Coronary artery (tissue), 2 donors: ENCODE measurements at places on chromosomes 3 and 15.

DNA sequence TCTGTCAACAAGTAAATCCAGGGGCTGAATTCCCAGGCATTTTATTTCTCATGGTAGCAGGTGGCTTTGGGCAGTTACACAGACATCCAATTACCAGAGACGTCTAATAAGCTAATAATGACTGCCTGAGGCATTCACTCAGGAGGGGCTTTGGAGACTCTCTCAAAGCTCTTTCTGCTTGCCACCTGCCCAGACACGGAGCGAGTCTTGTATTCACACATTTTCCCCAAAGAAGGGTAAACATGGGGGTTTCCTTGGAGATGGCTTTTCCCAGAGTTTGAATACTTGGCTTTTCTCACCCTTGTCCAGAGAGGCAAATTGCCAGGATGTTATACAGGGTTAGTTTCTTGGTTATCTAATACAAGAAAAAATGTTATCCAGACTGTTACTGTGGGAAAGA is 132.6 kb downstream of the DIPK2A start:
- DNase-seq: no peak

DNA sequence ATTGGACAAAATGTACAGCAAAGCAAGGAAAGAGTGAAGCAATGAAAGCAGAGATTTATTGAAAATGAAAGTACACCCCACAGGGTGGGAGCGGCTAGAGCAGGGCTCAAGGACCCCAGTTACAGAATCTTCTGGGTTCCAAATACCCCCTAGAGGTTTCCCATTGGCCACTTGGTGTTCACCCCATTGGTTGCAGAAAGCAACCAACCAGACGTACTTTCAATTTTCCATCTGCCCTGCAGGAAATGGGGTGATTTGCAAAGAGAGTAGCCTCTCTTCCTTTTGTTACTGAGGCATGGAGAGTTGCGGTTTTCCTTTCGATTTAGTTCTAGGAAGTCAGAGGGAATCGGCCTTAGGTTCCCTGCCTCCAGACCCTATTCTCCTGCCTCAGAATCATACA is 2.4 kb downstream of the PML start:
- DNase-seq: no peak

GRCh38 chr3:127454051-127454450 is 136.5 kb downstream of the TPRA1 start:
- peak; percentile 45 for DNase-seq

GRCh38 chr3:128194843-128195242 is 41.6 kb downstream of the EEFSEC start:
- no peak for DNase-seq

- DNase-seq: no peak
These were observed 325.3 kb downstream of the THSD4 start for GRCh38 chr15:71440489-71441110.

- peak; percentile 31 for DNase-seq
These were observed 120.7 kb downstream of the VGLL4 start for GRCh38 chr3:11522953-11523571.

DNA sequence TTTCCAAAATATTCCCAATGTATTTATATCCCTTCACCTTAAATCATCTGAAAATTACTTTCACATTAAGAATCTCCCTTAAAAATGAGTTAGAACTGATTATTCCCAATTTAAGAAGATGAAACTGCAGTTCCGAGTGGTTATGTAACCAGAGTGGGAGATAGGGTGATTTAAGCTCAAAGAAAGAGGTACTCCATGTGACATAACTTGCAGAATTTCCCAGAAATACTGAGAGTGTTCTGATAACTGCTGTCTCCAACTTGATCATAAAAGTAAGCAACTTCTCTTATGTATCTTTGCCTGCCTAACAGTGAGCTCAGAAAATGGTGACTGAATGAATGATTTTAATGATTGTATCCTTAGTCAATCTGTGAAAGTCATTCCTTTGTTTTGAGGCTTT is 32.3 kb downstream of the ARRDC4 start:
- no peak for DNase-seq

GRCh38 chr15:26891448-26892181 is 24.8 kb downstream of the GABRA5 start:
- DNase-seq: no peak

DNA sequence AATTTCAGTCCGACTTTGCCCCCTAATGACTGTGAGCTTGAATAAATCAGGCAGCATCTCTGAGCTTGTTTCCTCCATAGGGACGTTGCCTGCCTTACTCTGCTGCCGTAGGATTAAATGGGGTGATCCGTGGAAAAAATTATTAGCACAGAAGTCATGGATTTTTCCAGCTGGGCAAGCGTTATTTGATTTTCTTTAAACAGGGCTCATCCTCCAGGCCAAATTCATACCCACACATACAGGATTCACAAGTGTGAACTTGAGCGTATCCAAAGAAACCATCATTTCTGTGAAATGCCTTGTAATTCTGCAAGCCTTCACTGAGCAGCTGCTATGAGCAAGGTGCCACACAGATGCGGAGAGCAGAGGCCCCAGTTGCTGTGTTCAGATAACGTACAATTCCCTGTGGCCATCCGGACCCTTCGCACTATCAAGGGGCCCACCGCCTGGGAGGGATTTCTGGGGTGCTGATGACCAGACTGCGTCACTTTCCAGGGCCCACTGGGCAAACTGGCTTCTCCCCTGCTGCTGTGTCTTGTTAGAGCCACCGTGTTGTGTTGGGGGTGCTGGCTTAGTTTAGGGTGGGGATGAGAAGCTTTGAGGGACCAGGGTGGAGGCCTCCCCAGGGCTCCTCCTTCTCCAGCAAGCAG is 61.4 kb downstream of the MGLL start:
- no peak for DNase-seq

GRCh38 chr15:58178668-58179067 is 40.5 kb downstream of the AQP9 start:
- DNase-seq: no peak

DNA sequence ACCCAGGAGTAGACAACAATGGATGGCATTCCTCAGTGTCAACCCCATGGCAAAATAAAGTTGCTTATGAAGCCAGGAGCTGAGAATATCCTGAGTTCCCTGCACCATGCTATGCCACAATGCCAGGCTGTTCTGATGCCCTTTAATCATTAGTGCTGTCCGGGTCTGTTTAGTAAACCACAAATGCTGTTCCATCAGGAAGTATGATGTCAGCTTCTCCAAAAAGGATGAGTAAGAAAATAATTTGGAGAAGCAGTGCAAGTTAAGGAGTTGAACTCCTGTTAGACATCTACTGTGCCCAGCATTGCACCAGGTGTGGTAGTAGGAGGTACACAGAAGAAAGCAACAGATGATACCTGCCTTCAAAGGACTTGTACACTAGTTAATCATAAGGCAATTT is 67.9 kb upstream of the GUCA1C start:
- no peak for DNase-seq

DNA sequence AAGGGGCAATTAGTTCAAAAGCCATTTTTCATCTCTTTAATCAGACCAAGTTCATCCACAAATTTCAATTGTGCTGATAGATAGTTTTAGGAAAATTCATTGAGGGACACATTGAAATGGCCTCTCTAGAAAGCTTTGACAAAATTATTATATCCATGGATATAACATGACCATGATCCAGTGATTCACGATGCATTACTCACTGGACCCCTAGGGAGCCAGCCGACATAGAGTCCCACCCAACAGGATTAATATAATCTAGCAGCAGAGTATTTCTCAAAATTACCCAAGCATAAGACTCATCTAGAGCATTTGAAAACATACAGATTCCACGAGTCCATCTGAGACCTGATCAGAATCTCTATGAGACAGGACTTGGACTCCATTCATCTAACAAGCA is 100.3 kb downstream of the FRMD5 start:
- DNase-seq: no peak

DNA sequence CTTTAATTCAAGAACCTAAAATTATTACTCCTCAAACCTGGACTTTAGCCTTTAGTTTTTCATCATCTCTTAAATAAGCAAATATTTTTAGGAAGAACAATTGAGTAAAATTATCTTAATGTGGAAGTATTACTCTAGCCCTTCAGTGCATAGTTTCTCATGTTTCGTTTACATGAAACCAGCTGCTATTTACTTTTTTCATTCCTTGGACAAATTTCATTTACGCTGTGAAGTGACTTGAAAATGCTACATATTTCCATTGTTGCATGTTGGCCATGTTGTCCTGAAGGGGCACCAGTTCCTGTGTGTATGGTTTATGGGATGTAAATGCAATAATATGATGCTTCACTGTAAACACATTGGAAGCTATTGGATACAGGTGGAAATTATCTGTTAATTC is 49.9 kb downstream of the SLC25A26 start:
- no peak for DNase-seq

- DNase-seq: no peak
These were observed 122.4 kb downstream of the NECTIN3 start for GRCh38 chr3:111194048-111194447.

DNA sequence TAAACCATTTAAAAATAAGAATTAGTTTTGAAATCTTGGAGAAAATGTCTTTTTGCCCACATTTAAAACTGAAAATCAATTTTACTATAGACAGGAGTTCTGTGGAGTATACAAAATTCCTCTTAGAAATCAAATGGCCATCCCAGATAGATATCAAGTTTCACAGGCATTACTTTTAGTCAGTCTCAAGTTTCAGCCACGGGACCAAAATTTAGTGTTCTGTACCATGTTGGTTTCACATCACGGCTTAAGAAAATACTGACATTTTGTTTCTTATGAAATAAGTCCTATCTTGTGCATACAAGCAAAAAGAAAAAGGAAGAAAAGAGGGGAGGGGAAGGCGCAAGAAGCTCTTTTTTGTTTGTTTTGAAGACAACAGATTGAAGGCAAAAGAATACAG is 45.7 kb downstream of the EIF2AK4 start:
- no peak for DNase-seq

DNA sequence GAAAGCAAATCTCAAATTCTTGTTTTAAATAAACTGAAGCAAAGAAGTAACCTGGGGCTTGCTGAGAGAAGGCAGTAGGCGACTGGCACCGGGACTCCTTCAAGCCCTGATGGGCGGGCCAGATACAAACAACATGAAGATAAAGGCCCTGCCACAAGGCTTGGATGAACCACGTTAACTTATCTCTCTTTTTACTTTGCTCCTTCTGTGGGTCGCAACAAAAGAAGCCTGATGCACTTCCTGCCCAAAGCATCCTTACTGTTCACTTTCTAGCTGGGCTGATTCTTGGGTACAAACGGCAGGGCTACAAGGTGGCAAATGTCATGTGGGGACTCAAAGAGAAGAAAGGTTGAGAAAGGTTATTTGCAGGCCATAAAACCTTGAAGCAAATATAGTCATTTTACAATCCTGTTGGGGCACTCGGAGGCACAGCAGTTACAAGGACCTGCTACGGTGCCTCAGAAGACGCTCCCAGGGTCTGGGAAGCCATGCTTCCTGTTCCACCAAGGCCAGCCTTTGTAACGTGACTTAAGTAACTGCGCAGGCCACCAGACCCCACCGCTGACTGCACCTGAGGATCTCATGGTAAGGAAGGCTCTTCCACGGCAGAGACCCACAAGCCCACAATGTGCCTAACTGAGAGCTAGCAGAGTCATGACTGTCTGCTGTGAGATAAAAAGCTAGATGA is 71.1 kb downstream of the CHSY1 start:
- no peak for DNase-seq

GRCh38 chr15:70156671-70157271 is 59.1 kb upstream of the TLE3 start:
- peak; percentile 85 for DNase-seq

DNA sequence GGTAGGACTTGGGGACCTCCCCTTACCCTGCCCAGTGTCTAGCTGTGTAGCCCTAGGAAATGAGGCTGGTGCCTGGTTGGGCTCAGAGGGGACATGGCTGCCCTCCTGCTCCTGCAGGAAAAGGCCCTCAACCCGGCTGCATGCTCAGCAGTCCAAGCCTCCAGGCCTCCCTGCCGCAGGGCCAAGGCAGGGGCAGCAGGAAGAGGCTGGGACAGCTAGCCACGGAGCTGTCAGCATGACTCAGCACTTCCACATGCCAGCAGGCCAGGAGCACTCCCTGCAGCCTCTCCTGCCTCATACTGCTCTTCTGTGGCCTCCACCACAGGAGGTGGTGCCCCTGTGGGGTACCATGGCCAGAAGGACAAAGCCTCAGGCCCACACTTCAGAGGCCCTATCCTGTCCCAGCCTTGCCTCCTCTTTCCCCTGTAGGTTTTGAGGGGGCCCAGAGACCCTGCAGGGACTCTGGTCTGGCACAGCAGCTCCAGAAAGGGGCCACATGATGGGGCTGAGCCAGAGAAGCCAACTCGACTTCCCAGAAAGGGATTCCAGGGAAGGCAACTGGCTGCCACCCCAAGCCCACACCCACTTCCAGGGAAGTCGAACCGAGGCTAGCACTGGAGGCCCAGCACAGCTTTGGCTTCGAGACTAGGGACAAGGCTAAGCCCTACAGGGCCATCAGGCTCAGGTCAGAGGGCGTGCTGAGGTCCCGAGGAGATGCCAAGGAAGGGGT is 19.5 kb downstream of the TKT start:
- no peak for DNase-seq

- DNase-seq: no peak
These were observed 126.8 kb upstream of the ABI3BP start for GRCh38 chr3:101120039-101120438.

GRCh38 chr15:72189250-72189902 is 8.2 kb downstream of the GRAMD2A start:
- DNase-seq: no peak

GRCh38 chr3:80278056-80278455 is 510.3 kb upstream of the ROBO1 start:
- no peak for DNase-seq

GRCh38 chr3:78878789-78879188 is 889.0 kb downstream of the ROBO1 start:
- no peak for DNase-seq

DNA sequence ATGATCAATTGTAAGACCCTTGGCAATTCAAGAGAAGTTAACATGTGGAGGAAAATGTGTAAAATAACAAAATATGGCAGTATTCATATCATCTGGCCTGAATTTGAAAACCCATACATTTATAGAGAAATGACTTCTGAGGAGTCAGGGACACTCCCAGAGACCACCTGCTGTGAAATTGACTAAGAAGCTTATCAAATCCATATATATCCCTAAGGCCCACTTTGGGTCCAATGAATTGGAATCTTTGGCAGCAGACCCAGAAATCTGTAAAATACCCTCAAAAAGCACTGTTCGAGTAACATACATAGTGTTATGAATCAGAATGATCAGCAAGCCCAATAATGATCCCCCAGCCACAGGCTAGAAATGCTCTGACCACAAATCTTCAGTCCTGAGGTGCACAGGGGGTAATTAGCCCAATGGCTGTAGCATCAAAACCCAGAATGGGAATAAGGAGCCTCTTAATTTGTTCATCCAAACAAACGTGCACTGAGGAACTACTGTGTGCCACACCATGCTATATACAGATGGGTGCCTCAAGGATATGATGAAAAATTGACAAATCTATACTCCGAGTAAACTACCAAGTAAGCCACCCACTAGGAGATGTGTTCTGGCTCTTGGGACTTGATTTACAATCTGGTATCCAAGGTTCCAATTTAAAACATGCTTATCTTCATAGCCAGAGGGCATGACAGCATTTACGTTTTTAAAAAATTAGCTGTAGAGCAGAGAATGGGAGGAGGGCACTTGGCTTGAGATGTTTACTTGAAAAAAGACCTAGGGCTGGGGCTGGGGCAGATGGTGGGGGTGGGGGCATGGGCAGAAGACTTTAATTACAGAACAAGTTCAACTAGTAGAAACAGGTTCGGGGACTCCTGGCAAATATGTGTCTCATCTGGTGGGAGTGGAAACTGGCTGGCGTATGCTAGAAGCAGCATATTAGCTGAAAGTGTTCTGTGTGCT is 9.1 kb upstream of the ARHGEF3 start:
- no peak for DNase-seq

GRCh38 chr3:71949442-71949841 is 164.5 kb upstream of the PROK2 start:
- DNase-seq: no peak

- no peak for DNase-seq
These were observed 75.0 kb downstream of the SEMA5B start for GRCh38 chr3:122952520-122952919.
